ENCODE measurements at places on chromosomes 6 and 20.

GRCh38 chr20:63093966-63094766 lies 87.4 kb upstream of the BHLHE23 start:
- no peak for DNase-seq

- no peak for DNase-seq
Observed at GRCh38 chr6:42831237-42831636, 48.2 kb upstream of the RPL7L1 start.

GRCh38 chr20:5173751-5174150 lies 46.9 kb downstream of the CDS2 start:
- DNase-seq, result no peak

GRCh38 chr6:51541847-51542246 lies 545.6 kb downstream of the PKHD1 start:
- no peak for DNase-seq

- no peak for DNase-seq
Observed at GRCh38 chr6:79719248-79719960, 88.3 kb downstream of the SH3BGRL2 start.

Measured in DND-41 (cell line).